ENCODE measurements at places on chromosomes 1 and 21. TPM values are rescaled to one million over a fixed set of nuclear protein-coding genes. Genes with fewer than 3 reads are reported as not detected.

Gene FAM72B
- 0.49 TPM for total RNA-seq

Gene AIRE
- under 0.01 TPM for total RNA-seq

Gene VSIG8
- not detected for total RNA-seq

Gene PIGV
- total RNA-seq = 4.9 TPM

Gene SELE
- 0.74 TPM for total RNA-seq

Gene CTSE
- total RNA-seq = 0.25 TPM

Gene NPPA
- total RNA-seq = 2.5 TPM

Gene C1QTNF12
- 0.25 TPM for total RNA-seq

Gene TAS1R1
- total RNA-seq = not detected

Gene SMIM1
- not detected for total RNA-seq

Gene C21orf58
- total RNA-seq = 2.2 TPM

Gene S100B
- 10.1 TPM for total RNA-seq

Gene POU2F1
- 26.3 TPM for total RNA-seq

Gene CNKSR1
- total RNA-seq = 3.2 TPM

Gene PGBD5
- 20.7 TPM for total RNA-seq

Gene SELP
- total RNA-seq = 0.49 TPM

Gene LY9
- not detected for total RNA-seq

Gene SPATA46
- total RNA-seq = not detected

Gene PGLYRP4
- not detected for total RNA-seq

Gene VHLL
- 0.25 TPM for total RNA-seq

Gene SAMD13
- 1.7 TPM for total RNA-seq

Gene MTMR11
- total RNA-seq = 1.2 TPM

Gene BSND
- not detected for total RNA-seq

Gene PIK3R3
- 16.0 TPM for total RNA-seq

Gene BROX
- 37.6 TPM for total RNA-seq

Gene MAP1LC3C
- 0.25 TPM for total RNA-seq

Gene AGPAT3
- 29.7 TPM for total RNA-seq

Gene SEC16B
- 2.5 TPM for total RNA-seq

Gene GJB3
- total RNA-seq = not detected

Gene RAB25
- not detected for total RNA-seq

Gene FNDC5
- 15.0 TPM for total RNA-seq

Gene CYP2J2
- 0.49 TPM for total RNA-seq

Gene TTC39A
- total RNA-seq = 0.49 TPM

Gene VANGL1
- 3.4 TPM for total RNA-seq
